ENCODE measurements at places on chromosomes 12 and 14.

- DNase-seq = no peak
- H3K4me3 ChIP-seq = no peak overlapping the region
- H3K36me3 ChIP-seq = peaks cover 18% of the 10 kb centered on the region
- no peak overlapping the region for H3K27ac ChIP-seq
Measured at GRCh38 chr14:75826599-75826998, 155.2 kb downstream of the TGFB3 start.

- DNase-seq = no peak
- no peaks in the 10 kb centered on the region for H3K4me1 ChIP-seq
- no peak overlapping the region for H3K4me3 ChIP-seq
- no peak overlapping the region for H3K27ac ChIP-seq
- H3K27me3 ChIP-seq = no peaks in the 10 kb centered on the region
Measured at GRCh38 chr14:104151026-104151381, 12.6 kb downstream of the KIF26A start.

DNA sequence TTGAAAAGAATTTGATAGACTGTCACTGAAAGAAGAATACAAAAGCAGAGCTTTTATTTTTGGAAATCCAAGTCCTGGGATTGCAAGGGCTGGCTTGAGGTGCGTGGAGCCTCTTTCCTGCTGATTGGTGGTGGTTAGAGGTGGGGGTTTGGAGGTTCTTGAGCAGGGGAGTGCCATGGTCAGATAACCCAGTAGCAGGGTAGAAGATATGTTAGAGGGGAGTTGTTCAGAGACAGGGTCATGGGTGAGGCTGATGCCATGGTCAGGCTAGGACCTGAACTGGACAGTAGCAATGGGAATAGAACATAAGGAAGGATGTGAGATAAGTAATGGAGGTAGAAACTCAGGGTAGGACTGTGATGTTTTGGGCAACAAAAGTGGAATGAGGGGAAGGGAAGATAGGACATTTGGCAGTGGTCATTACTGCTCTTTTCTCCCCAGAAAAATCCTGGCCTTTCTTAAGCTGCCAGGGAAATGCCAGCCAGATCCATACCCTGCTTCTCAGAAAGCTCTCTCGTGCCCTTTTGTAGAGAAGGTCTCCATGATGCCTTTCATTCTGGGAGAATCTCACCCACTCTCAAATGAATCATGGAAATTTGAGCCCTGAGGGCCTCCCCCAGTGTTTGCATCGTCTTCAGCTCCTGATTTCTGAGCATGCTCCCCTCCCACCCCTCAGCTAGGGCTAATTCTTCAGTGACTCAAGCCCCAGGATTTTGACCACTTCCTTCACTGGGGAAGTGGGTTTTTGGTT lies 9.5 kb downstream of the EMP1 start:
- H3K27me3 ChIP-seq = peaks cover 20% of the 10 kb centered on the region
- no peaks in the 10 kb centered on the region for H3K4me1 ChIP-seq
- no peaks in the 10 kb centered on the region for H3K36me3 ChIP-seq
- no peak for DNase-seq

GRCh38 chr12:57173089-57173488 lies 25.7 kb upstream of the LRP1-AS start:
- no peak overlapping the region for H3K4me3 ChIP-seq
- H3K27me3 ChIP-seq = peaks cover 3% of the 10 kb centered on the region
- no peak overlapping the region for H3K27ac ChIP-seq

DNA sequence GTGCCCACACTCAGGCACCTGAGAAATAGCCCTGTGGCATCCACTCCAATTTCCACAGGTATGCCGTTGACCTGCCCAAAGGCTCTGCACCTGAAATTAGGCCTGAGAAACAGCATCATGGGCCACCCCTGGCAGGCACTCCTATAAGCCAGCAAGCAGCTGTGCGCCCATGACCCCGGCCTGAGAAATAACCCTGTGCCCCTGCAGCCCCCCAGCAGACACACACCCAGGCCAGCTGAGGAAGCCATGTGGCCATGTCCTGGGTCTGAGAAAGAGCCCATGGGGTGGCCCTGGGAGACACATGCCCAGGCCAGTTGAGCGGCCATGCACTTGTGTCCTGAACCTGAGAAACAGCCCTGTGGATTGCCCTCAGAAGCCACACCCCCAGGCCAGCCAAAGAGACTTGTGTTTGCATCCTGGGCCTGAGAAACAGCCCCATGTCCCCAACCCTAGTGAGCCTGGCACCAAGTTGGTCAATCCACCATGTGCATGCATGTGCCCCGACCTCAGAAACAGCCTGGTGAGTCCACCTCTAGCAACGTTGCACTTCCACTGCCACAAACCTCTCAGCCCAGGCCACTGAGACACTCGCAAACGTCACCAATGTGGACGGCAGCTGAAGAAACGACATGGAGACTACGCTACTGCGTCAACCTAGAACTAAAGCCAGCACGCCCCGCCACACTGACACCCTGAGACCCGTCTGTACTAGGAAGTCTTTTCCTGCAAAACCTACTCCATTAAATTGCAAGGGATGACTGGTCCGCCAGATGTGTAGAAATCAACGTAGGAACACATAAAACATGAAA lies 411.9 kb downstream of the TMEM121 start:
- no peak overlapping the region for H3K27ac ChIP-seq
- no peak overlapping the region for H3K4me3 ChIP-seq
- H3K4me1 ChIP-seq = no peaks in the 10 kb centered on the region
- no peak for DNase-seq
- H3K36me3 ChIP-seq = no peaks in the 10 kb centered on the region

DNA sequence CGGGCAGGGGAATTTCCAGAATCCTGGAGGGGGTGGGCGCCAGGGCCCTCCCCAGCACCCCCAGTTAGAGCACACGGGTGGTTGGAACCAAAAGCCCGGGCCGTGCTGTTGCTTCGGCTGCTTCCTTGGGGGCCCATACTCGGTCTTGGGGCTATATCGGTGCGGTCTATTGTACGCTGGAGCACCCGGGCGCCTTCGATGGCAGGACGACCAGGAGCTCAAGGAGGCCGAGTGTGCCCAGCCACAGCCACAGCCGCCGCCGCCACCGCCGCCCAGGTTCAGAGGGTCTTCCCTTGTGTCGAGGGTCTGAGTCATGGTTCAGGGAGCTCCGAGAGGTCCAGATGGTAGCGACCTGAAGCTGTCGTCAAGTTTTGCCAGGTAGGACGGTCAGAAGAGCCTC lies 548 bp downstream of the CCER1 start:
- H3K4me3 ChIP-seq = no peak overlapping the region
- H3K27ac ChIP-seq = no peak overlapping the region
- H3K36me3 ChIP-seq = no peaks in the 10 kb centered on the region
- no peak for DNase-seq
- no peaks in the 10 kb centered on the region for H3K4me1 ChIP-seq
- no peaks in the 10 kb centered on the region for H3K27me3 ChIP-seq

GRCh38 chr12:120376416-120376815 lies 7.5 kb upstream of the MSI1 start:
- no peak overlapping the region for H3K4me3 ChIP-seq
- H3K36me3 ChIP-seq = no peaks in the 10 kb centered on the region
- H3K27ac ChIP-seq = no peak overlapping the region

DNA sequence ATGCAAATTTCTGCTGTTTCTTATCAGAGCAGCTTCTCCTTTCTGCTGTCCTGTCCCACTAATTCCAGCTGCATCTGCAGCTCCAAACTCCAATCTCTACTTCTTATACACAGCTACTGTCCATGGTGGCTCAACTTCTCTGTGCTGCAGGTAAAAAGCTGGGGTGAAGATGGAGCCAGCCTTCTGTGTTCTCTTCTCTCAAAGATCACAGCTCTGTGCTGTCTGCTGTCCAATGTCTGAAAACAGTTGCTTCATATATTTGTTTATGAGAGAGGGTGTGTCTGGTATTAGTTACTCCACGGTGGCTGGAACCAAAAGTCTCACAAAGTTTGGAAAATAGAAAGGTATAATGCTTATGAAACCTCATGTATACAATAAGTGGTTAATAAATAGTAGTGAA lies 445.8 kb upstream of the TBX3 start:
- H3K4me1 ChIP-seq = no peaks in the 10 kb centered on the region
- H3K36me3 ChIP-seq = no peaks in the 10 kb centered on the region
- H3K4me3 ChIP-seq = no peak overlapping the region
- DNase-seq = no peak

Data from DND-41 (cell line).